CD8-positive, alpha-beta memory T cell (primary cell): ENCODE measurements at places on chromosomes 16 and 17. TPM values are rescaled to one million over a fixed set of nuclear protein-coding genes. Genes with fewer than 3 reads are reported as not detected.
A peak's percentile ranks its signal among the peaks of the same experiment; 100 is the strongest.

Gene SMPD3
- polyA plus RNA-seq, result 1.6 TPM

GRCh38 chr16:48102083-48103008 is 53.4 kb downstream of the ABCC12 start:
- DNase-seq, result no peak

Gene BAHCC1
- polyA plus RNA-seq, result not detected

DNA sequence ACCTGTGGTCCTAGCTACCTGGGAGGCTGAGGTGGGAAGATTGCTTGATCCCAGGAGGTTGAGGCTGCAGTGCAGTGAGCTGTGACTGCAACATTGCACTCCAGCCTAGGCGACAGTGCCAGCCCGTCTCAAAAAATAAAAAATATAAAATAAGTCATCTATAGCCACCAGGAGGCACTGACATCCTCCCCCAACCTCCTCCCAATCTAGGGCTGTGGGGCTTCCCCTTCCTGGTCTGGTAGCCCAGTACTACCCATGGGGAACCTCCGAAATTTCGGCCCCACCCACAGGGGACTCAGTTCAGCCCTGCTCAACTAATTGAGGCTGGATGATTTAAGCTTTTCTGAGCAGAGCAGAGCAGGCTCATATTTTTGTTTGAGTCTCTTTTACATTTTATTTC is 3.2 kb downstream of the ZSCAN10 start:
- peak; percentile 76 for DNase-seq

GRCh38 chr16:84597931-84598351 is 19.9 kb downstream of the COTL1 start:
- no peak for DNase-seq

Gene MMP15
- polyA plus RNA-seq, result 0.16 TPM

Gene RNF43
- polyA plus RNA-seq, result 1.4 TPM

- no peak for DNase-seq
Measured at GRCh38 chr16:5873221-5873620, 775.6 kb upstream of the EEF2KMT start.

DNA sequence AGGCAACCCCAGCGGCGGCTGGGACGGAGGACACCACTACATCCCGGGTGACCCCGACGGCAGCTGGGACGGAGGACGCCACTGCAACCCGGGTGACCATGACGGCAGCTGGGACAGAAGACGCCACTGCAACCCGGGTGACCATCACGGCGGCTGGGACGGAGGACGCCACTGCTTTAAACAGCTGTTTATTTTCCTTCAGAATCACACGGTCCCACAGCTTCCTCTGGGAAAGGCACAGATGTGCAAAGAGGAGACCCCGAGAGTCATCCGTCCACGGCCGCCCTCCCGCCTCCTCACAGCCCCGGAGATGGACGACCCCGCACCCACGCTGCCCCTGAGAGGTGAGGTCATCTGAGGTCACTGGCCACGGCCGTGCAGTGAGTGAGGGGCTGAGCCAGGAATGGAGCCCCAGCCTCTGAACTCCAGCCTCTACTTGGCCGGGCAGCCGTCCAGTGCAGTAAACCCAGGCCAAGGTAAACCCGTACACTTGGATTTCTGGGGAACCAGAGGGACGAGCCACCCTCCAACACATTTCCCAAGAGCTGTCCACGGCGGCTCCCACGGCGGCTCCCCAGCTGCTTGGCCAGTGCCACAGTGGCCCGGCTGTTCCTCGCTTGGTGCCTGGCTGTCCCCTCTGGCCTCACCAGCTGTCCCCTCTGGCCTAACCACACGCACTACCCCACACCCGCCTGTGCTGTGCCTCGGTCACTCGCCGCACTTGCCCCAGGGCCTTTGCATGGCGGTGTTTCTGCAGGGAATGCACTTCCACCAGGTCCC is 43.2 kb upstream of the PABPN1L start:
- no peak for DNase-seq

GRCh38 chr17:58829172-58829637 is 73.6 kb downstream of the PPM1E start:
- DNase-seq, result no peak

Gene CACNG5
- polyA plus RNA-seq, result not detected

Gene AURKB
- polyA plus RNA-seq, result 0.63 TPM

- DNase-seq, result no peak
Measured at GRCh38 chr16:54284319-54284930, 2.2 kb downstream of the IRX3 start.

GRCh38 chr17:15891318-15891717 is 53.6 kb upstream of the ADORA2B start:
- DNase-seq, result no peak

- DNase-seq, result no peak
Measured at GRCh38 chr17:38397227-38397626, 31.0 kb upstream of the ARHGAP23 start.

DNA sequence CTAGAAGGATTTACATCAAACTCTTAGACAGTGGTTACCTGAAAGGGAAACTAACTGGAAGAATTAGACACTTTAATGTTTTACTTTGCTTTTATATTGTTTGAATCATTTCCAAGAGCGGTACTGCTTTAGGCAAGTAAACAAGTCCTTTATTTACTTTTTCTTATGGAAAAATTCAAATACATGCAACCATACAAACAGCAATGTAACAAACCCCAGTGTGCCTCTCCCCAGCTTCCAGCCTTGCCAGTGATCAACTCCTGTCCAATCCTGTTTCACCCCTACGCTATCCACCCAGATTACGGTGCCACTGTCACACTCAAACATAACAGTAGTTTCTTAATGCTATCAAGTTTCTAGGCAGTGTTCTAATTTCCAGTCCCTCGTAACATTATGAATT is 85.9 kb downstream of the C16orf95 start:
- no peak for DNase-seq

Gene CD7
- 193 TPM for polyA plus RNA-seq

Gene HOXB7
- polyA plus RNA-seq, result 0.87 TPM

- no peak for DNase-seq
Measured at GRCh38 chr16:62272035-62272434, 235.8 kb upstream of the CDH8 start.

DNA sequence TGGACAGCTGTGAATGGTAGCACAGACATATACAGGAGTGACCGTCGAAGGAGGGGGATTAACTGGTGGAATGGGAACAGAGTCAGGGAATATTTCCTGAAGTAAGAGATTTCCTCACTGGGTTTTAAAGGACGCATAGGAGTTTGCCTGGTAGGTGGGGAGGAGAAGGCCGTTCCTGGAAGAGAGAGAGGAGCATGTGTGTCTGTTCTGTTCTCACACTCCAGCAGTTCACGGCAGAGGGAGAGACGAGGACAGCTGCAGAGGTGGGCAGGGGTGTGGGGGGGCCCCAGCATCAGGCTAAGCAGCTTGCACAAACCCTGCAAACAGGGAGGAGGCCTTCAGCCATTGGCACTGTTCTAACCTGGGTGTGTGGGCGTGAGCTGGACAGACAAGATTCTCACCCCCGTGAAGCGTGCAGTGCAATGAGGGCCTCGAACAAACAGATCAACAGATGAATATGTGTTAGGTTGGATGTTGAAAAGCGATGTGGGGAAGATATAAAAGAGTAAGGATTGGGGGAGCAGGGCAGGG is 85.3 kb upstream of the GSE1 start:
- no peak for DNase-seq

DNA sequence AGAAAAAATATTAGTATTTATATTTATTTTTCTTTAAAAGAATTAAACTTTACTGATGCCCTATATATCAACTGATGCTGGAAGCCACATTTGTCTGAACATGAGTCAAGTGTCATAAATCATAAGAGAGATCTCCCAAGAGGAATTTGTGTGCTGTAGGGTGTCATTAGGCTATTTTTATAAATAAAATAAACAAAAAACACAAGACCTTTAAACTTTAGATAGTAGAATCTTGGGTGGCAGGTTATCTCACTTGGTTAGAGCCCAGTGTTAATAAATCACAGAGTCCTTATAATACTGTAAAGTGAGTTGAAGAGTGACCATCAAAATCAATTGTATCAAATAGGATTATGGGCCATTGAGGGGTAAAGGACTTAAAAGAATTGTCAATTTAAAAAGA is 21.3 kb upstream of the CPD start:
- no peak for DNase-seq

Gene TPSG1
- polyA plus RNA-seq, result not detected

GRCh38 chr17:82300707-82301270 is 16.6 kb downstream of the CD7 start:
- DNase-seq, result peak; percentile 76

DNA sequence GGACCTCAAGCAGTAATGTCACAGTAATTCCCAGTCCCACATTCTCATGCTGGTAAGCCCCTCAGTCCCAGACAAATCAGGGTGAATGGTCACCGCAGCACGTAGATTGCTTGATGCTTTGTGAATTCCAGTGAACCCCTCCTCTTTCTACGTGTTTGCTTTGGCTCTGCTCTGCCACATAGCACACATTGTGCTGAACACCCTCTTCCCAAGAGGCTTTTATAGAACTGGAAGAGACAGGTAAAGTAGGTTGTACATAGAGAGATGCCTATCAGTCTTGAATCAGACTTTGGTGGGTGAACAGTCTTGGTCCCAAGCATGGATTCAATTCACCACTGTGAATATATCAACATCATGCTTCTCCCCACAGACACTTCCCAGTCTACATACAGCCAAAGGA is 579 bp upstream of the KRTAP9-6 start:
- no peak for DNase-seq

DNA sequence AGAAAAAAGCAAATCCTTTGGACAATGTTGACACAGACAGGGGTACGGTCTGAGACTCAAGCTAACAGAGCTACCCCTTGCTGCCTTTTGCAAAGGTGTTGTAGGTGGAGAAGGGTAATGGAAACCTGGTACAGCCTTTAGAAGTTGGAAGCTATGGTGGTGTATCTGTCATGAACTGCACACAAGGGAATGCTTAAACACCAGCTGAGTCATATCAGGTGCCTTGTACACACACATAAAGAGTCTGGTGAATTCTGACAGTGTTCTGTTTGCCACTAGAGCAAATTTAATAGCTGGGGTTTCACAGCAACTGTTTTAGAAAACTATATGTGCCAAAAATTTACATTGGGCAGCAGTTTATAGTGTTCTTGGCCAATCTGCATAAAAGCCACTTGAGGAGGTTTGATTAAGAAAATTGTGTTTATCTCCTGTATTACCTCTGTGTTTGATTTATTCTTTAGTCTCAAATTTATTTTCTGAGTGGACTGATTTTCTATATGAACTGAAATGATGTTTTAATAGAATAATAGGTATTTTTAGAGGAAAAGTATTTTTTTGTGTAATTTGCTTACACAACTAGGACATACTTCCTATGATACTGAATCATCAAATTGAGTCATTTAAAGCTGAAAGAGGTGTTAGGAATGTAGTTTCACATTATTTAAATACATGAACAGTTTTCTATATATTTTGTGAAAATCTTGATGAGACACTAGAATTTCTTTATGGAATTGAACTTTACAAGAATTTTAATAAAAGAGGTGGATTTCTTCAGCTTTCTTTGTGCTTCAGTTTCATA is 136.9 kb downstream of the MAP2K6 start:
- DNase-seq, result no peak

Gene ZG16
- not detected for polyA plus RNA-seq

Gene DOK4
- 3.3 TPM for polyA plus RNA-seq

DNA sequence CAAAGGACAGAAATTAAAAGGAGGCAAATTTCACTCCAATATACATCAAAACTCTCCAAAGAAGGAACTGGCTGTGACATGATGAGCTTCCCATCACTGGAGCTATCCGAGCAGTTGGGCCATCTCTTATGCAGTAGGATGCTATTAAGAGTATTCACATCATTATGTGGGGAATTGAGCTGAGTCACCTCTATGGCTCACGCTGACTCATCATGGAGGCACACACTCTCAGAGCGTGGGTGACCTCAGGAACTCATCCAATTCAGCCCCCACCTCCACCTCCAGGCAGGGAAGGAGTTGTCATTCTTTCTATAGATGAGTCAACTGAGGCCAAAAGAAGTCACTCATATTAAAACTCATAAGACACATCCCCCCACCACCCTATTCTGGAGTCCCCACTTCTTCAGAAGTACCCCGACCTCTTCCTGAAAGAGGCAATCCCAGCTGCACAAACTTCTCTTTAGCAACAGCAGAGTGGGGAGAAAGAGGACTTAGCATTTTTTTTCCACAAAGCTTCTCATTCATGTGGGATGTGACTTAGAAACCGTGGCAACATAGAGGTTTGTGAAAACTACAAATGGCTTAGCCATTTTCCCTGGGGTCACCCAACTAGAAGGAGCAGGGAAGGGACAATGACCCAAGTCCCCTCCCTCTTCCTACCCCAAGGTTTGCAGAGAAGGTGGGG is 32.5 kb downstream of the ABCC12 start:
- DNase-seq, result no peak

Gene TUBD1
- polyA plus RNA-seq, result 17.3 TPM

DNA sequence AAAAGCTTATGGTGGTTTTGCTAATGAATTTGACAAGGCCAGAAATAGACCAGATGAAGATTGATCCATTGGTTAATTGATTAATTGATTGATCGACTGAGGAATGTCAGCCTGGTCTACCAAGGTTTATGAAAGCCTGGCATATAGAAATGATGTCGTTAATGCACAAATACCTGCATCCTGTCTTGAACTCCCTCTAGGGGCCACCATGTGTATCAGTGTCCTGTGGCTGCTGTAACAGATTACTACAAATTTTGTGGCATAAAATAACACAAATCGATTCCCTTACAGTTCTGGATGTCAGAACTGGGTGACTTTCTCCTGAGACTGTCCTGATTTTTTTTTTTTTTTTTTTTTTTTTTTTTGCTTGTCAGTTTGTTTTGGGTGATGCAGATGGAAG is 553.2 kb downstream of the MAF start:
- no peak for DNase-seq

DNA sequence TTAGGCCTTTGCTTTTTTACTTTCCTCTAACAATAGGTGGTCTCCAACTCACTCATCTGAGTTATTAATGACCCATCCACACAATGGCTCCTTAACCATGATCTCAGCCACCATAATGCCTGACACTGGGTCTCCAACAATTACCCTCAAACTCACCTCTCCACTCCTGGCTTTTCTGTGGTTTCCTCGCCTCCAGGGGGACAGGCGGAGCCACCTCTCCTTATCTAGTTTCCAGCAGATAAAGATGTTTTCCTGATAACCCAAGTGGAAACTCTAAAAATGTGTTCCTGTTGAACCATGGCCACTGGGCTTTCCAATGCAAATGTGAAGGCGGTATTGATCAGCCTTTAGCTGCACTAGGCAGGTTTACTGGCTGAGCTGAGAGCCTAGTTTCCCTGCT is 9.4 kb upstream of the NOL11 start:
- DNase-seq, result no peak

DNA sequence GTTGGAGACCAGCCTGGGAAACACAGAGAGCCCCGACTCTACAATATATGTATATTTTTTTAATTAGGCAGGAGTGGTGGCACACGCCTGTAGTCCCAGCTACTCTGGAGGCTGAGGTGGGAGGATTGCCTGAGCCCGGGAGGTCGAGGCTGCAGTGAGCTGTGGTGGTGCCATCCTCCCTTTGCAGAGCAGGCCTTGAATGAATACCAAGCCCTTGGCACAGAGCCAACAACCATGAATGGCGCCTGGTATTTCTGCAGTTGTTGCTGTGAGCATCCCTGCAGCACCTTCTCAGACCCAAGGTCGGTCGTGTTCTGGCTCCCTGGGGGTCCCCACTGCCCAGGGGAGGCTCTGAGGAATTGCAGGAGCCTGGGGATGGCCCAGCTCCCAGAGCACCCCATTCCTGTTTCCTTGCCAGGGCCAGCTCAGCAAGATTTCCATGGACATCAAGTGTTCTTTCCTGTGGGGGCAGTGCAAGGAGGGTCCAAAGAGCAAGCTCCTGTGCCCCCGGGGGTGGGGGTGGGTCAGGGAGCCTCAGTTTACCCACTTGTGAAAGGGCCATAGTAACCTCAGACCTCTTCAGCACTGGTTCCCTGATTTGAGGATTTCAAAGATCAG is 25.6 kb upstream of the RMI2 start:
- no peak for DNase-seq
